ENCODE measurements at places on chromosomes 11 and 22. TPM values are rescaled to one million over a fixed set of nuclear protein-coding genes. Genes with fewer than 3 reads are reported as not detected.

UFD1 gene
- 74.6 TPM for total RNA-seq

GGT5 gene
- not detected for total RNA-seq

CLMP gene
- total RNA-seq: 20.8 TPM

FAM118B gene
- total RNA-seq: 48.3 TPM

KCNQ1OT1 gene
- total RNA-seq: 1.2 TPM

LGR4 gene
- 61.7 TPM for total RNA-seq

FTH1 gene
- 1,535 TPM for total RNA-seq

HMOX1 gene
- 25.7 TPM for total RNA-seq

POLR3H gene
- total RNA-seq: 39.2 TPM

CECR2 gene
- total RNA-seq: 123 TPM

BBOX1 gene
- total RNA-seq: not detected

DDT gene
- 106 TPM for total RNA-seq

JHY gene
- 0.46 TPM for total RNA-seq

OR10D3 gene
- total RNA-seq: not detected

CTTN gene
- 207 TPM for total RNA-seq

C1QTNF4 gene
- total RNA-seq: 3.5 TPM

C11orf97 gene
- total RNA-seq: not detected

SCN2B gene
- 0.24 TPM for total RNA-seq

B3GAT3 gene
- total RNA-seq: 34.5 TPM

MRGPRX3 gene
- not detected for total RNA-seq

CARD18 gene
- total RNA-seq: not detected

MS4A12 gene
- total RNA-seq: not detected

MCAM gene
- total RNA-seq: 19.6 TPM

SCN3B gene
- 1.1 TPM for total RNA-seq

SAA4 gene
- not detected for total RNA-seq

TMPRSS5 gene
- 1.1 TPM for total RNA-seq

OR6A2 gene
- 0.10 TPM for total RNA-seq

IL10RA gene
- 0.31 TPM for total RNA-seq

CD6 gene
- 0.19 TPM for total RNA-seq

YAP1 gene
- 111 TPM for total RNA-seq

CSF2RB gene
- total RNA-seq: not detected

DUSP18 gene
- total RNA-seq: 3.6 TPM

TRIM49 gene
- total RNA-seq: not detected

VSTM5 gene
- total RNA-seq: 0.22 TPM

NXPE1 gene
- total RNA-seq: not detected

RTN4RL2 gene
- total RNA-seq: 23.7 TPM

TSPAN32 gene
- not detected for total RNA-seq

KRTAP5-9 gene
- not detected for total RNA-seq

MFRP gene
- total RNA-seq: not detected

FGF4 gene
- 2.0 TPM for total RNA-seq

SSTR3 gene
- 0.22 TPM for total RNA-seq

HPX gene
- total RNA-seq: 0.80 TPM

DHCR7 gene
- 144 TPM for total RNA-seq

TTC38 gene
- 25.3 TPM for total RNA-seq

MOGAT2 gene
- not detected for total RNA-seq

MMP13 gene
- not detected for total RNA-seq

DRD4 gene
- total RNA-seq: 3.4 TPM

SLC22A12 gene
- total RNA-seq: not detected

CCDC34 gene
- 21.5 TPM for total RNA-seq

PGA5 gene
- 0.67 TPM for total RNA-seq

GPR83 gene
- total RNA-seq: 1.5 TPM

Data from H1 (cell line).